SW 1271 (cell line): ENCODE measurements at places on chromosomes 6 and 20.

DNA sequence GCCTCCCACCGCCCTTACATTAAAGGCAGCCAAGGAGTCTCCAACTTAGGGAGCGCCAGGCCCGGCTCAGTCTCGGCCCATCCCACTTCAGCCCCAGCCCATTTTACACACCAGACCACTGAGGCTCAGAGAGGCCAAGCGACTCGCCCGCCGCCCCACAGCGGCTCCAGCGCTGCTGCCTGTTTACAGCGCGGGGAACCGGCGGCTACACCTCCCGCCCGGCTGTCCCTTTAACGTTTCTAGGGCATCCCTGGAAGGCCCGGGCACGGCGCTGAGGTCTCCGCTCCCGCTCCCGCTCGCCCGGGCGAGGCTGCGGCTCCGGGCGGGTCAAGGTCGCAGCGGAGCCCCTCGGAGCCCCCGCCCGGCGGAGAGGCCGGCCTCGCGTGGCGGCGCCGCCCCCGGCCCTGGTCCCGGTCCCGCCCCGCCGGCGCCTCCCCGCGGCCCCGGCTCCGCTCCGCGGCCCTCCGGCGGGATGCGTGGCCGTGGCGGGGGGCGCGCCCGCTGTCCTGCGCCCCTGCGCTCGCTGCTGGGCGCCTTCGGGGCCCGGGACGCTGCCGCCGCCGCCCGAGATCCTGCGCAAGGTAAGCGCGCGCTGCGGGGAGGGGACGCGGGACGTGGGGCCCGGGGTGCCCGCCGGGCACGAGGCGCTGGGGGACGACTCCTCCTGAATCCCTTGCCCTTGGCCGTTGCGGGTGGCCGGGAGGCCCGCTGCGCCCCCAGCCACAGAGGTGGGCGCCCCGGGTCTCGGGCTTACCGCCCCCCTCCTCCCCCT, 27.1 kb upstream of the PHACTR3 start:
- DNase-seq = no peak

- peak; percentile 61 for DNase-seq
These were observed 6.3 kb upstream of the DHX16 start for GRCh38 chr6:30678964-30679726.

- no peak for DNase-seq
These were observed 508 bp upstream of the METTL24 start for GRCh38 chr6:110358553-110359160.

- DNase-seq = no peak
These were observed 107.1 kb downstream of the CEBPB start for GRCh38 chr20:50297498-50298376.

DNA sequence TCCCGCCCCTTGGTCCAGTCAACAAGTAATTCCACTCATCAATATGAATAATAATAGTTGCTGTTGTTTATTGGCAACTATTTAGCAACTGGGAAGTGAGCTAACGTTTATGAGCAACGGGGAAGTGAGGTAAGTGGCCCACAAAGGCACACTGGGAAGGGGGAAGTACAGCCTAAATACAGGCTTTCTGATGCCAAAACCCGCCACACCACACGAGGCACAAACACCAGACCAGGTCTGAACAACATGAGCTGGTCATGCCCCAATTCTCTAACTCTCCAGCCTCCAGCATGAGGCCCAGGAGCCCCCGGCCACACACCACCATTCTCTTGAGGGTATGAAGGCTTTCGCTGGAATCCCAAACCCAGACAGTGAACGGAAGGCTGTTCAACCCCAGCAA, 50.8 kb downstream of the PREX1 start:
- DNase-seq = no peak

DNA sequence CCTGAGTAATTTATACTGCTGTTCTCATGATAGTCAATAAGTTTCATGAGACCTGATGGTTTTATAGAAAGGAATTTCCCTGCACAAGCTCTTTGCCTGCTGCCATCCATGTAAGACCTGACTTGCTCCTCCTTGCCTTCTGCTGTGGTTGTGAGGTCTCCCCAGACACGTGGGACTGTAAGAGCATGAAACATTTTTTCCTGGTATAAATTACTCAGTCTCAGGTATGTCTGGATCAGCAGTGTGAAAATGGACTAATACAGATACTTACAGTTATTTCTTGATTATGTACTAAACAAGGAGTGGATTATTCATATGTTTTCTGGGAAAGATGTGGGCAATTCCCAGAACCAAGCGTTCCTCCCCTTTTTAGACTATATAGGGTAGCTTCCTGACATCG, 1.9 kb upstream of the TRIM38 start:
- DNase-seq = no peak

GRCh38 chr6:117919275-117919674, 12.2 kb downstream of the SLC35F1 start:
- no peak for DNase-seq

GRCh38 chr6:155272353-155273232, 8.8 kb downstream of the CLDN20 start:
- no peak for DNase-seq

- no peak for DNase-seq
These were observed 259.1 kb downstream of the ARID1B start for GRCh38 chr6:157036245-157036711.

GRCh38 chr6:56036916-56037600, 161.7 kb upstream of the BMP5 start:
- no peak for DNase-seq

DNA sequence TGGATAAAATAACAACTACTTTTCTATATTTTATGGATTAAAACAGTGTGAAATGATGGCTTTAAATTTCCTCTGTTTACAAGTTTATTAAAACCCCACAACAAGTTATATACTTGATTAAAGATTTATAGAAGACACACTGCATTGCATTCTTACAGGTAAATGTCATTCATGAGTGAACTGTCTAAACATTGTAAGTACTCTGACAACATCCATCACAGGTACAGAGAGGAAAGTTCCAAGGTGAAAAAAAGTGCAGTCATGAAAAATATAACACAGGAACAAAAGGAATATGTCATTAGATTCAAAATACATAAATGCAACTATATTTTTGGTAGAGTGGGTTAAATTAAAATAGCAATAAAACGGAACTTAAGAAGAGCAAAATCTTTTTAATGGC, 156.9 kb downstream of the KHDRBS2 start:
- DNase-seq = no peak

- DNase-seq = no peak
These were observed 47.9 kb upstream of the DDR1 start for GRCh38 chr6:30836431-30836866.

DNA sequence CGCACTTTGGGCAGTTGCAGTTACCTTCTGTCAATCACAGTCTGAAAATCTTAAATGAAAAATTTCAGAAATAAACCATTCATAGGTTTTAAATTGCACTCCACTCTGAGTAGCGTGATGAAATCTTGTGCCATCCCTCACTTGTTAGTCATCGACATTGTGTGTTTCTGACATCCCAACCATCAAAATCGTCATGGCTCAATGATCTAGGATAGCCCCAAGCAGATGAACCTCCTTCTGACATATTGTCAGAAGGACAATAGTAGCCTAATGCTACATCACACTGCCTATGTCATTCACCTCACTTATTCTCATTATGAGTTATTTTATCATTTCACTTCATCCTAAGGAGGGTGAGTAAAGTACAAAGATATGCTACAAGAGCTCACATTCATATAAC, 284.8 kb downstream of the PTPRK start:
- no peak for DNase-seq

DNA sequence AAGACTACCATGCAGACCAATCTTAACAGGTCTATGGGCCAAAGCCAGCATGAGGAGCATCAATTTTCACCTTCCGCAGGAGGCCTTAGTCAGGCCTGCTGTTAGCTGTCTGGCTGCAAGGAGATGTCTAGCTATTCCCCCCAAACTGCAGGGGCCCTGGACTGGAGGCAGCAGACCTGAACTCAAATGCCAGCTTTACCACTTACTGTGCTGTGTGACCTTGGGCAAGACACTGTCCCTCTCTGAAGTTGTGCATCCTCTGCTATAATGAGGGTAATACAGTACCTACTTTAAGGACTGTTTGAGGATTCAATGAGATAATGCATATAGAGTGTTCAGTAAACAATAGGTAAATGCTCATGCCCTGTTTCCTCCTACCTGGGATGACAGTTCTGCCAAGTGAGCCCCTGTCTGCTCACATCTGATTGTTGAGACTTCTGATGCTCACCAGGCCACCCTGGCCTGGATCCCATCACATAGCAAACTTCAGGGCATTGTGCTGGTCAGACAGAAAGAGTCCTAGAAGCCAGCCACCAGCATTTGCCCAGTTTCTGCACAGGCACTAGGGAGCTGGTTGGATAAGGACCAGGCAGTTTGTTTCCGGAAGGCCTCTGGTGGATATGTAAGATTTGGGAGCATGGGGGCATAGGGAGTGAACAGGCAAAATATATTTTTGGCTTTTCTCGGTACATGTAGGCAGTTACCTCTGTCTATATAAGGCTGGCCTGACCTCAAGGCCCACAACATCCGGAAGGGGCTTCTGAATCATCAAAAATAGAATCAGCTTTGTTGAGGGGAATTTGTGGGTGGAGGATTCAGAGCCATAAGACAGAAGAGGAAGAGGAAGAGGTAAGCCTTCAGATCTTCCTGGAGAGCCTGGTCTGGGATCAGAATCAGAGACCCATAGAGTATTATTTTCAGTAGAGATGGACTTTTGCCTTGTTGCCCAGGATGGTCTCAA, 2.3 kb upstream of the OCSTAMP start:
- no peak for DNase-seq

- no peak for DNase-seq
These were observed 100.5 kb upstream of the EDN1 start for GRCh38 chr6:12189661-12190060.

DNA sequence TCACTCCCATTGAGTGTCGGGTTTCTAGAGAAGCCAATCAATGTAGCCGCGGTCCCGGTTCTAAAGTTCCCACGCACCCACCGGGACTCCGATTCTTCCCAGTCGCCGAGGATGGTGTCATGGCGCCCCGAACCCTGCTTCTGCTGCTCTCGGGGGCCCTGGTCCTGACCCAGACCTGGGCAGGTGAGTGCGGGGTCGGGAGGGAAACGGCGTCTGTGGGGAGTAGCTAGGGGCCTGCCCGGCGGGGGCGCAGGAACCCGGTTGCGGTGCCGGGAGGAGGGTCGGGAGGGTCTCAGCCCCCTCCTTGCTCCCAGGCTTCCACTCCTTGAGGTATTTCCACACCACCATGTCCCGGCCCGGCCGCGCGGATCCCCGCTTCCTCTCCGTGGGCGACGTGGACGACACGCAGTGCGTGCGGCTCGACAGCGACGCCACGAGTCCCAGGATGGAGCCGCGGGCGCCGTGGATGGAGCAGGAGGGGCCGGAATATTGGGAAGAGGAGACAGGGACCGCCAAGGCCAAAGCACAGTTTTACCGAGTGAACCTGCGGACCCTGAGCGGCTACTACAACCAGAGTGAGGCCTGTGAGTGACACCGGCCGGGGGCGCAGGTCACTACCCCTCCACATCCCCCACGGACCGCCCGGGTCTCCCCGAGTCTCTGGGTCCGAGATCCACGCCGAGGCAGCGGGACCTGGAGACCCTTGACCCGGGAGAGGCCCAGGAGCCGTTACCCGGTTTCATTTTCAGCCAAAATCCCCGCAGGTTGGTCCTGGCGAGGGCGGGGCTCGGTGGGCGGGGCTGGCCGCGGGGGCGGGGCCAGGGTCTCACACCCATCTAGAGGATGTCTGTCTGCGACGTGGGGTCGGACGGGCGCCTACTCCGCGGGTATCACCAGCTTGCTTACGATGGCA, 35.2 kb upstream of the HLA-G start:
- DNase-seq = no peak

DNA sequence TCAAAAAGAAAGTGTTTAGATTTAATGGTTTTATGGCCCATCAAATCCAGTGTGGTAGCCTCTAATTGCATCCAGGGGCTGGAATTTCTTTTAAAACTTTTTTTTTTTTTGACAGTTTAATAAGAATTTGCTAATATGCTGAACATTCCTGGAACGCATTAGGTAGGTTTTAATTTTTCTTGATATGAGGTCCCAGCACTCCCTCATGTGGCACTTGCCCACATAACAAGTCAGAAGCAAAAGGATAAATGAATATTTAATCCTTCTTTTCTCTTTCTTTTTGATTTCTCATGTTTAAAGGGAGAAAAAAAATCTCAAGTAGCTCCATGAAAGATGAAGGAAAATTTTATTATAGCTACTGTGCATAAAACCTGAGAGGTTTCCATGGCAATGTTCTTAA, 13.5 kb downstream of the HAO1 start:
- peak; percentile 27 for DNase-seq

DNA sequence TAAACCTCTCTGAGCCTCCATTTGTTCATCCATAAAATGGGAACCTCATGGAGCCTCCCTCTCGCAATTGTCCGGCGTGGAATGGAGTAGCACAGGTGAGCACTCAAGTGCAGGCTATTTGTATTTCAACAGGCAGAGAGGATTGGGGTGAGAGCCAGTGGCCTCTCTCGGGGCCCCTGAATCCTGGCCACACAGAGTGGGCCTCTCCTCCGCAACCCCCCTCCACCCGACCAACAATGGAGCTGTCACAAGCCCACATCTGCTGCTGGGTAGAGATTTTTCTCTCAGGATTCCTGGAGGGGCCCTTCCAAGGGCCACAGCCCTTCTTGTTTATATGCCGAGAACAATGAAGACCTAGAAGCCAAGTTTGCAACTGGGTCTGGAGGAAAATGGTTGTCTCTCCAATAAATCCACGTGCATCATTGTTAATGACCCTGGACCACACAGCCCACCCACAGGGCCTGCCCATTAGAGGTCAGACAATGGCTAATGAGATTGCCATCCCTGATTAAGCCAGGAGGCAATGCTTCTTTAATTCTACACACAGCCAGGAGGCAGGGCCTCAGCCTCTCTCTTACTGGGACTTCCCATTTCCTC, 233.0 kb downstream of the ANKRD60 start:
- no peak for DNase-seq

GRCh38 chr6:154847318-154847717, 114.1 kb downstream of the SCAF8 start:
- no peak for DNase-seq

- no peak for DNase-seq
These were observed 3.5 kb downstream of the CTNNBL1 start for GRCh38 chr20:37697314-37697713.

- DNase-seq = no peak
These were observed 71.9 kb downstream of the RSPH3 start for GRCh38 chr6:158928068-158928467.

DNA sequence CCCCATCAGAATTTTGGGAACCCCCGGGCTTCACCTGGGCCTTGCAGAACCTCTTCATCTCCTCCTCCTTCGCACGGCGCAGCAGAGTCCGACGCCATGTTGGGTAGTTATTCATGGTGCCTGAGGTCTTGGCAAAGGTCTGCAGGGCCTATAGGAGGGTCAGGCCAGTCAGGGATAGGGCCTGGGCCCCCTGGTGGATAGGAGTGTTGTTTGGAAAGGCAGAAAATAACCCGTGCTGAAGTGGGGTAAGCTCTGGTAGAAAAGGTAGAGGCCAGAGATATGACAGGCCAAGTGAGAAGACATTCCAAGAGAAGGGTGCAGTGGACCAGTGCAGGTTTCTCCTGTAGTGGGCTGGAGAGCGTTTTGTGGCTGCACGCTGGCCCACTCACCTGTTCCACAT, 4.9 kb downstream of the SMPD2 start:
- no peak for DNase-seq
